ENCODE measurements at places on chromosomes 5 and 9. TPM values are rescaled to one million over a fixed set of nuclear protein-coding genes. Genes with fewer than 3 reads are reported as not detected.

- H3K27me3 ChIP-seq = no peaks in the 10 kb centered on the region
- no peak overlapping the region for H3K27ac ChIP-seq
- no peaks in the 10 kb centered on the region for H3K36me3 ChIP-seq
- H3K4me1 ChIP-seq = no peaks in the 10 kb centered on the region
- no peak for DNase-seq
These were observed 118.7 kb upstream of the FST start for GRCh38 chr5:53361708-53362107.

GRCh38 chr9:110604171-110604601, 24.6 kb upstream of the SVEP1 start:
- H3K4me1 ChIP-seq = no peaks in the 10 kb centered on the region
- H3K27ac ChIP-seq = no peak overlapping the region
- peaks cover 3% of the 10 kb centered on the region for H3K27me3 ChIP-seq
- DNase-seq = no peak
- H3K4me3 ChIP-seq = no peak overlapping the region

The PCDHB10 gene
- not detected for total RNA-seq

DNA sequence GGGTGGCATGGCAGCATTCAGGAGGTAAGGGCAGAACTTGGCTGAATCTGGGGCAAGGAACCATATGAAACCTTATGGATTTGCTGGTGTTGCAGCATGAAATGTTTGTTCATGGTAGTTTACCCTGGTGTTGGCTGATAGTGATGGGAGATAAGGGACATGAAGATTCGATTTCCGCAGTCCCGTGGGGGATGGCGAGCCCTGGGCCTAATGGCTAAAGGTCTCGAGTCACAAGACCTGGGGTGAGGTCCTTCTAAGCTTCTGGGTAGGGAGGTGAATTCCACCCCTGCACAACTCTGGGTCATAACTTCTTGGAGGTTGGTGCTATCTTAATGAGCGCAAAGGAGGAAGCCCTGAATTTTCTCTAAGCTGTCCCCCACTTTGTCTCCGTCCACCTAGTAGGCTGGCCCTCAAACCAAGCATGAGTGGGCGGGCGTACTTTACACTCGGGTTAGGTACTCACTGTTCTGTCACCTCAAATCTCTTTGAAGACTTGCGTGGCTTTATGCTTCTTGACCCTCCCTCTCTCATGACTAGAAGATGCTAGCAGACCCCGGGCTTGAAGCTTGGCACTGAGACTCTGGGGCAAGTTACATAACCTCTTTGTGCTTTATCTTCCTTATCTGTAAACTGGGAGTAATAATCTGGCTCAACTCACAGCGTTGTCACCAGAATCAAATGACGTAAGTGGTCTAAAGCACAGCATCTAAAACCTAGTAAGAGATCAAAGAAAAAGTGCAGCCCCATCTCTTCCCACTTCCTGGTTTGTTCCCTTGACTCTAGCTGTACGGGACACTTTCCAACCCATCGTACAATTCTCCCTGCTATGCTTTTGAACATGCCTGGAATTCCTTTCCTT, 72.5 kb downstream of the BASP1 start:
- no peak overlapping the region for H3K4me3 ChIP-seq
- H3K27ac ChIP-seq = no peak overlapping the region
- DNase-seq = no peak
- no peaks in the 10 kb centered on the region for H3K27me3 ChIP-seq

The INIP gene
- 28.9 TPM for total RNA-seq

DNA sequence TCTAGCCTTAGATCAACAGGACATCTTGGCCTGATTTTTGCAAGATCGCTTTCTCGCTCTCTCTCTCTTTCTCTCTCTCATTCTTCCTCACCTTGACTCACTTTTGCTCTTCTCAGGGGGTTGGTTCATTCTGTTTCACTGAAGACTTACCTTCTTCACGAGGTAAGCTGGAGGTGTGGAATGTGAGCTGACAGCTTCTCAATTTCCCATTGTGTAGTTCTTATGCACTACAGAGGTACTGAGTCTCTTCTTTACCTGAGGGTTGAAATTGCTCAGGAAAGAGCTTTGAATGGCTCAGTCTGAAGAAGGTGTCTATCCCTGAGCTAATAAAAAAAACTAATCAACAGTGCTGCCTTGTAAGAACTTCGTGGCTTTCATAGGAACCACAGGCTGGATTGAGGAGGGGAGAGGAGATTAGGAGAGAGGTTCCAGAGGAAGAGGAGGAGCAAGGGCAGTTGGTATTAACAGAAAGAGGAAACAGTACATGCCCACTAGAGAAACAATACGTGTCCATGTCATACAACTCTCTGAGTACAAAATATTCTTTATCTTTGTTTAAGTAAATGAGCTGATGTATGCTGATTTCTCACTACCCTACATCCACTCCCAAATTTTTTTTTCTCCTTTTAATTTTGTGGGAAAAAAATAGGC, 192.2 kb downstream of the TMEM167A start:
- H3K4me1 ChIP-seq = peaks cover 30% of the 10 kb centered on the region
- peaks cover 2% of the 10 kb centered on the region for H3K36me3 ChIP-seq
- no peak overlapping the region for H3K4me3 ChIP-seq
- DNase-seq = no peak
- peaks cover 5% of the 10 kb centered on the region for H3K27me3 ChIP-seq

DNA sequence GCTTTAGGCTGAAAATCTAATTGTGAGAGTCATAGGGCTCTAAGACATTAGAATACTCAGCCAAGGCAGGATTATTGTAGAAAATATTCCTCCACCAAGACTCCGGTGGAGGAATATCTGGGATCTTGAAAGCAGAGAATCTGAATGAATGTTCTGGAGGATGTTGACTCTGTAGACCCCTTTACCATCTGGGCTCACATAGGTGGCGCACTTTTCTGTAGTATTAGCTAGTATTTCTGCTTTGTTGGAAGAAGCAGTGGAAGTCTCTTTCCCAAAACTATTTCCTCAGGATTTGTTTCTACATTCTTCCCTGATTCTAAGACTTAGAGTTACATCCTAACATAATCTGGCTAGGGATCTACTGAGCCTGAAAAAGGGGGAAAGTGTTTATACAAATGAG, 752.4 kb upstream of the SEMA6A start:
- no peaks in the 10 kb centered on the region for H3K4me1 ChIP-seq
- H3K4me3 ChIP-seq = no peak overlapping the region
- no peak for DNase-seq
- no peaks in the 10 kb centered on the region for H3K27me3 ChIP-seq
- no peak overlapping the region for H3K27ac ChIP-seq
- no peaks in the 10 kb centered on the region for H3K36me3 ChIP-seq

DNA sequence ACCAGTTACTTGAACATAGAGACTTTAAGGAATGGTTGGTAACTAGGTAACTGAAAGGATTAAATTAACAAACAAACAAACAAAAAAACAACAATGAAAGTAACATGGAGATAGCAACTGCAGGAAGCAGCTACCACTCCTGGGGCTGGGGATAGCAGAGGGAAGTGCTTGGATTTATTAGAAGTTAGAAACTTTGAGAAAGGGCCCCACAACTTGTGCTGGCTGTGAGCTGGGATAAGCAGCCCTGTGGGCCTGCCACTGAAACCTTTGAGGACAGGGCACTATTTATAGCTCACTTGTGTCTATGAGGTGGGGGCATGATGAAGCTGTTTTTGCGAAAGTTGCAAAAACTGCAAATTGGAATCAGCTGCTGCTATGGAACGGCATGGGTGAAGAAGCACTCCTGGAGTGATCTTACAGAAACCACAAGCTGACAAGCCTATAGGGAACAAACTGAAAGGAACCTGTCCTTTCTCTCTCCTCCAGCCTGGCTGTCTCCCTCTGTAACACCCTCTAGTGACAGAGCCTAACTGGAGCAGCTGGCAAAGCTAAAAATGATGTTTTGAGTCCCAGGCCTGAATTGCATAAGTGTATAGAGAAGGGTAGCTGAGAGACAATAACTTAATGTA, 91.4 kb upstream of the RANBP6 start:
- H3K36me3 ChIP-seq = no peaks in the 10 kb centered on the region
- H3K4me1 ChIP-seq = peaks cover 7% of the 10 kb centered on the region
- no peak overlapping the region for H3K4me3 ChIP-seq
- no peak overlapping the region for H3K27ac ChIP-seq
- DNase-seq = no peak

DNA sequence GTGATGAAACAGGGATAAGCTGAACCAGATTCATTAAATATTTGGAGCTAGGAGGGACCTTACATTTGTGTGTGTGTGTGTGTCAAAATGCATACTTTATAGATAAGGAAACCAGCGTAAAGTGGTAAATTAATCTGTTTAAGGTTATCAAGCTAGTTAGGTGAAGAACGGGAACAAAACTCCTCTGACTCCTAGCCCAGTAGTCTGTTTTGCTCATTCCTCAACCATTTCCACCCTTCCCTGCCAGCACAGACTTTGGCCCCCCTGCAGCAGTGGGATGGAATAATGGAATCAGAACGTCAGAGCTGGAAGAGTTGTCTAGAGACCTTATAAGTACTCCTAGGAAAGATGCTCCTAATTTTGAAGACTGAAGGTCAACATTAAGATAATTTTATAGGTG, 6.5 kb downstream of the AGXT2 start:
- H3K36me3 ChIP-seq = no peaks in the 10 kb centered on the region
- no peak overlapping the region for H3K27ac ChIP-seq
- DNase-seq = no peak
- H3K4me3 ChIP-seq = no peak overlapping the region
- no peaks in the 10 kb centered on the region for H3K4me1 ChIP-seq

GRCh38 chr9:72506615-72507014, 14.8 kb upstream of the TMC1 start:
- DNase-seq = no peak
- no peaks in the 10 kb centered on the region for H3K27me3 ChIP-seq
- peaks cover 19% of the 10 kb centered on the region for H3K4me1 ChIP-seq
- no peak overlapping the region for H3K4me3 ChIP-seq
- no peak overlapping the region for H3K27ac ChIP-seq
- H3K36me3 ChIP-seq = no peaks in the 10 kb centered on the region

GRCh38 chr5:175878544-175879438, 7.4 kb downstream of the CPLX2 start:
- no peak overlapping the region for H3K4me3 ChIP-seq
- H3K4me1 ChIP-seq = no peaks in the 10 kb centered on the region
- DNase-seq = no peak
- peaks cover 39% of the 10 kb centered on the region for H3K27me3 ChIP-seq

DNA sequence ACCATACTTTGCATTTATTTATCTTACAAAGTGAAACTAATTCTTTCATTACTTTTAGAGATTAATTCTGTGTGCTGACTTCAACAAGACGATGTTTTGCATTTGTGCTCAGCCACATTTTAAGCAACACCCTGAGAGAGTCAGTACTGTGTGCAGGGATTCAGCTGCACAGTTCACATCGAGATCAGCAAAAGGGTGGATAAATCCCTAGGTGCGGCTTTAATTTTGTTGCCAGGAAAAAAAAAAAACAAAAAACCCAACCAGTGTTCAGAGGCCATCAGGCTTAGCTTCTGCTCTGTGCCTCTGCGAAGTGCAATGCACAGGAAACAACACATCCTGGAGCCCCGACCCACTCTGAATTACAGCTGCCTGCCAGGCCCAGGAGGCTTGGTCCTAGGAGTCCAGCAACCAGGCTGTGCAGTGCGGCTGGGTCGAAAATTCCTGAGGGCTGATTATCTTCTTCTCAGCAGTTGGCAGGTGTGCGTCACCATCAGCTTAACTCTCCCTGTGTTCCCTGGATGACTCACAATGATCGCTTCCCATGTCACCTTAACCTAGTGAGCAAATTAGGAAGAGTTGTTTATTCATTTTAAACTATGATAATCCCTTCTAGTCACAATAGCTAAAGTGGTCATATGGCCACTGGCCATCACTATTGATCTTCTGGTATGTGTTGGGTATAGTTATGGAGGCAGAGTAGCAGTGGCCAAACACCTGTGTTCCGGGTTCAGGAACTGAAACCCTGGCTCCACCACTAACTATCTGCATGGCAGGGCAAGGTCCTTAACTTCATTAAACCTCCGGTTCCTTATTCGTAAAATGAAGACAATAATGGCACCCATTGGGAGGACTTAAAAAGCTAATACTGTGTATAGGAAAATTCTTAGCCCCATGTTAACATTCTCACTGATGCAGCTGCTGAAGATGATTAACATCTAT, 31.2 kb upstream of the NDUFB6 start:
- H3K4me1 ChIP-seq = no peaks in the 10 kb centered on the region
- peaks cover 9% of the 10 kb centered on the region for H3K27me3 ChIP-seq
- H3K36me3 ChIP-seq = no peaks in the 10 kb centered on the region
- H3K27ac ChIP-seq = no peak overlapping the region
- DNase-seq = no peak
- H3K4me3 ChIP-seq = no peak overlapping the region

DNA sequence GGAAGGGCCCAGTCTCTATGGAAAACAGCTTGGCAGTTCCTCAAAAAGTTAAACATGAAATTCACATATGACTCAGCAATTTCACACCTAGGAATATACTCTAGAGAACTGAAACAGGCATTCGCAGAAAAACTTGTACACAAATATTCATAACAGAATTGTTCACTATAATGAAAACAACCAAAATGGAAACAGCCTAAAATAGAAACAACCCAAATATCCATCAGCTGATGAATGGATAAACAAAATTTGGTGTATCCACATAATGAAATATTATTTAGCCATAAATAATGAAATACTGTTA, 4.8 kb upstream of the GPR150 start:
- no peak overlapping the region for H3K4me3 ChIP-seq
- peaks cover 16% of the 10 kb centered on the region for H3K36me3 ChIP-seq
- H3K27me3 ChIP-seq = no peaks in the 10 kb centered on the region
- no peak overlapping the region for H3K27ac ChIP-seq
- H3K4me1 ChIP-seq = peaks cover 37% of the 10 kb centered on the region

The FAM169A gene
- 11.5 TPM for total RNA-seq

The PCDHGA5 gene
- total RNA-seq = not detected
